Right kidney (tissue), 9 donors: ENCODE measurements at places on chromosomes 2 and 18.

DNA sequence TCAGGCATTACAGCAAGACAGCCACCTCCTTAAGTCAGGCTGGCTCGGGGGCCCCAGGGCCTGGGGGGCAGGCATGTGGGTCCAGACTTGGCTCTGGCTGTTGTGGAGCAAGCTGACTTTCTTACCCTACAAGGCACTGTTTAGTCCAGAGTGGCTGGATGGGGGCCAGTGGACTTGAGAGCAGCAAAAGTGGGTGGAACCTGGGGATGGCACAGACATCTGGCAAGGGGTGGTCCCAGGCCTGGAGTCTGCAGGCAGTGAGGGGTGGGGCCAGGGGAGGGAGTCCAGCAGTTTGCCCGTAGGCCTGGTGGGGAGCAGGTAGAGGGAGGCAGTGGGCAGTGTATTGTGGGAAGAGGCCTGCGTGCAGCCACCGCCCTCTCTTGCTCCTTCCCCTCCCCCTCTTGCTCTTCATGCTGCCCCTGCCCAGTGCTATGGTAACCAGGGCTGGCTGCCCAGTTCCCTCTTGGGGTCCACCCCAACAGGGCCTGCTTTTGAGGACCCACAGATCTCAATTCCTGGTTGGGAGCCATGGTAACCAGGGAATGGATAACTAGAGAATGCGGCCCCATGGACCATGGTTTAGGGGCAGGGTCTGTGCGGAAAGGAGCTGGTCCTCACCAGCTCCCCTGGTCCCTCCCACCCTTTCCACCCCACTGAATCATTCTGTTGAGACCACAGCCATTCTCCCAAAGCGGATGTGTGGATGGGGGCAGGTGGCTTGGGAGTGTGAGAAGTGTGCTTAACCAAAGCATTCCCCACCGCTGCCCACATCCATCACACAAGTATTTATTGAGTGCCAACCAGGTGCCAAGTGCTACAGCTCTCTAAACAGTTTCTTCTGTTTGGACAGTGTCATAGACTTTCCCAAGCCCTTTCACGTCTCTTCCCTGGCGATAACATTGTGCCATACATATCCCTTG is 19.3 kb downstream of the SPEG start:
- DNase-seq = no peak

DNA sequence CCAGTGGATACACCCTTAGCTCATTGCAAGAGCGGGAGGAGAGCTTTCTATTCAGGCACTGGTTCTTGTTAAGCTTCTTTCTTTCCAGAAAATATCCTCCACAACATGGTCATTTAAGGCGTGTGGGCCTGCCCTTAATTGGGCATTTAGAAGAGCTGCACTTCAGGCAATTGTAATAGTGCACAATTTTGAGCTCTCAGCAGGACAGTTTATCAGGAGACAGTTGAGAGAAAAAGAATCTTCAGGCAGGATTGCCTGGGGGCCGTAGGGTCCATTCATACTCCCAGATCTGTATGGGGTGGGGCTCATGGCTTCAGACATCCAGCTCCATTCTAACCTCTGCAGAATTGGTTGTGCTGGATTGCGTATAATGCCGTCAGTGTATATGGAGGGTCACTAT is 6.0 kb upstream of the EPC2 start:
- DNase-seq = no peak

DNA sequence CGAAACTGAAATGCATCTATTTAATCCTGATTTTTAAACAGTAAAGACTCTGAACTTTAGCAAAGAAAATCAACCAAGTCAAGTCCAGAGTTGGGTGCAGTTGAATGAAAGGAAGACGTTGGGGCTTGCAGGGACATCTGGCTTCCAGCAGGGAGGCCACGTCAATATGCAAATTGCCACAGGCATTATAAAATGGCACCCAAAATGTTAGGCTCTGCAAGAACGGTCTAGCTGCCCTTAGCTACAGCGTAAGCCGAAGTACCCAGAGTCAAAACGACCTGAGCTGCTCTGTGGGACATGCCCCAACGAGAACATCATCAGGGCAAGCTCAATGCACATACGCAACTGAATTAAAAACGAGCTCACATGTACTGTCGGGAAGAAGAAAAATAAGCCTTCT is 30.7 kb downstream of the DOCK10 start:
- no peak for DNase-seq

GRCh38 chr18:31664101-31664500 is 20.3 kb downstream of the B4GALT6 start:
- DNase-seq = no peak

- DNase-seq = no peak
Observed at GRCh38 chr2:176844461-176844860, 368.1 kb upstream of the HNRNPA3 start.

DNA sequence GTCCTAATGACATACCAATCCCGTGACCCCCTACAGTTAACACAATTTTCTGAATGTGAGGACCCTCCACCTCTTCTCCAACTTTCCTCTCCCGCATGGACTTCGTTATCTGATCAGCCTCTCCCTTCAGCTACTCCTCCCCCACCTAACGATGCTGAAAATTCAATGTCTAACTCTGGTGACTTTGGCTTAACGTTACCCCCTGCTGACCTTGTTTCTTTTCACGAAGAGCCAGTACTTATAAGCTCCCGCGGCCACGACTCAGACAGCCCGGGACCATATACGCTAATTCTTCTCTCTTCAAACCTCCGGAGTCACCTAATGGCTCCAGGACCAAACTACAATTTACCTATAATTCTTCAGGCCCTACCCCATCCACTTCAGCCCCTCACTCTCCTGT is 29.2 kb downstream of the VPS54 start:
- no peak for DNase-seq

- no peak for DNase-seq
Observed at GRCh38 chr2:145666552-145666951, 1146.6 kb upstream of the ZEB2 start.

DNA sequence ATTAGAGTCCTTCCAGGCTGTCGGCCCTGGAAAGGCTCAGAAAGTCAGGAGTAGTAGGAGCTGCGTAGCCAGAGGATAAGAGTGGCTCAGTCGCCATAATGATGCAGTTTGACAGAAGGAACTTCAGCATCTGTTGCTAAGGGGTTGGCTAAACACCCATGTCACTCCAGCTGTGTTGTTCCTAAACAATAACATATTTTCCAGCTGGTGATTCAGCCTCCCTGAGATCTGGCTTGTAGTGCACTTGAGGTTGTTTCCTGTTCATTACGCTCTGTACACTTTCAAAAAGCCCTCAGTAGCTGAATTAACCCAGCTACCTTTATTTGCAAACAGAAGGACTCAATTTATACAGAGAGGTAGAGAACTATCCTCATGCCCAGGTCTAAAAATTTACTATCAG is 39.7 kb upstream of the EPAS1 start:
- DNase-seq = no peak

DNA sequence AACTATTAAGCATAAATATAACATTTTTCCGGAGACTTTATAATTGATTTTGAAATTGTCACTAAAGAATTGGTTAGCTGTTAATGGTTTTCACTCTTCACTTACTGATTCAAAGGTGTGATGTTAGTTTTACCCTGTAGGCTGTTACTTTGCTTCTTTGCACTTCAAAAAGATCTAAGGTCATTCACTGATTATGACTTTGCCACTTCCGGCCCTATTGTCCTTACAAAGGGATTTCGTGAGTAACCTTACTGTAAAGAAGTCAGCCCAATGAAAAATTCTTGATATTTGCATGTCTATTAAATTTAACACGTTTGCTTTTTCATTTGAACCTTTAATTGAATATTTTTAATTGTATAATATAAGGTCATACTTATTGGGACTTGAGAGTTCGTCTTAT is 61.4 kb downstream of the GREB1L start:
- no peak for DNase-seq

DNA sequence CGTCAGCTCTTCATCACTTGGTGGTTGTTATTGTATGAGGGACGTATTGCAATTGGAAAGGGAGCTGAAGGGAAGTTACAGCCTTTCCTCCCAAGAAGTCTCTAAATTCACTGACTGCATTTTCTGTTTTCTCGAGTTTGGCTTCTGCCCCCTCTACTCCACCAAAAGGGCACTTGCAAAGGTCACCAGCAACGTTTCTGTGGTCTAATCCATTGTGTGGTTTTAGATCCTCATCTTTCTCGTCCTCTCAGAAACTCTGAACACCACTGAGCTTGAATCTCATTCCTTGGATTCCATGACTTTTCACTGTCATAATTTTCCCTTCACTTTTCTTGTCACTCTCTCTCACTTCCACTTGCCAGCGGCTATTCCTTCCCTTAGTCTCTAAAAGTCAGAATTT is 308.0 kb downstream of the AFF3 start:
- no peak for DNase-seq

GRCh38 chr2:27218614-27219013 is 1.4 kb downstream of the CAD start:
- DNase-seq = no peak

DNA sequence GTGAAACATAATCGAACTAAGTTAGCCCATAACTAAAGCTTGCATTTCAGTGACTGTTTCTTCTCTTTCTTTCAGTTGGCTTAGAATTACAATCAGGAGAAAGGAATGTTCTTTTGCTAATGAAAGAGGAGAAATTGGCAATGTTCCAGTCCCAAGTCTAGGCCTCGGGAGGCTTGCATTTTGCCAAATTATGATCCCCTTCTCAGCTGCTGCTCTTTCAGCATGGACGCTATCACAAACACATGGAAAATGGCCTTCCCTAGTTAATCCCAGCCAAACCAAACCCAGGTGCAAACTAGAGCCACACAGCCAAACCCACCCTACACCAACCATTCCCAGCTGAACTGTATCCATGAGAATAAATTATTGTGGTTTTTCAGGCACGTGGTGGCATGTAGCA is 605.2 kb upstream of the LRRTM4 start:
- no peak for DNase-seq

- DNase-seq = no peak
Observed at GRCh38 chr18:34085140-34085739, 139.5 kb downstream of the NOL4 start.

GRCh38 chr2:57888463-57888862 is 158.1 kb upstream of the VRK2 start:
- no peak for DNase-seq

DNA sequence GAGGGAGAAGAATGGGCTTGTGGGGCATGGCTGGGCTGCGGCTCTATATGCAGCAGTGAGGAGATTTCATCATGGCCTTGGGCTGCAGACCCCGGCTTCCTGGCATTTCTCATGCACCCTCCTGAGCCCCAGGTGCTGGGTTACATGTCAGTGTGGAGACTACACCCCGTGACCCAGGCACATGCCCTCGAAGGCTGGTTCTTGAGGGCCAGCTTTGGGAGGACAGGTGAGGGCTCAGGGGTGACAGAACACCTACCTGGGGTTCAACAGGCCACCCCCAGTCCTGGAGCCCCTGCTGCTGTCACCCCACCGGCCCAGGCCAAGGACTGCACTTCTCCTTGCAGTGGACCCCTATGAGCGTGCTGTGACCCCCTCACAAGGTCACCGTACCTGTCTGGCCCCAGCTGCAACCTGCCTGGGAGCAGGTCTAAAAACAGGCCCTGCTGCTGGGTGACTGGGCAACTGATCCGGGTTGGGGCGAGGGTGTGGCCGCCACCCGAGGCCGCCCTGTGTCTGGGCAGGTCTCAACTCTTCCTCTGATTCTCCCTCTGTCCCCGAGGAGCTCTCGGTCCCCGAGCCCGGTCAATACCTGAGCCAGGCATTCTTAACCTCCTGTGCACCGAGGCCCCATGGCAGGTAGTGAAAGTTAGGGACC is 94.8 kb upstream of the OTOS start:
- no peak for DNase-seq

DNA sequence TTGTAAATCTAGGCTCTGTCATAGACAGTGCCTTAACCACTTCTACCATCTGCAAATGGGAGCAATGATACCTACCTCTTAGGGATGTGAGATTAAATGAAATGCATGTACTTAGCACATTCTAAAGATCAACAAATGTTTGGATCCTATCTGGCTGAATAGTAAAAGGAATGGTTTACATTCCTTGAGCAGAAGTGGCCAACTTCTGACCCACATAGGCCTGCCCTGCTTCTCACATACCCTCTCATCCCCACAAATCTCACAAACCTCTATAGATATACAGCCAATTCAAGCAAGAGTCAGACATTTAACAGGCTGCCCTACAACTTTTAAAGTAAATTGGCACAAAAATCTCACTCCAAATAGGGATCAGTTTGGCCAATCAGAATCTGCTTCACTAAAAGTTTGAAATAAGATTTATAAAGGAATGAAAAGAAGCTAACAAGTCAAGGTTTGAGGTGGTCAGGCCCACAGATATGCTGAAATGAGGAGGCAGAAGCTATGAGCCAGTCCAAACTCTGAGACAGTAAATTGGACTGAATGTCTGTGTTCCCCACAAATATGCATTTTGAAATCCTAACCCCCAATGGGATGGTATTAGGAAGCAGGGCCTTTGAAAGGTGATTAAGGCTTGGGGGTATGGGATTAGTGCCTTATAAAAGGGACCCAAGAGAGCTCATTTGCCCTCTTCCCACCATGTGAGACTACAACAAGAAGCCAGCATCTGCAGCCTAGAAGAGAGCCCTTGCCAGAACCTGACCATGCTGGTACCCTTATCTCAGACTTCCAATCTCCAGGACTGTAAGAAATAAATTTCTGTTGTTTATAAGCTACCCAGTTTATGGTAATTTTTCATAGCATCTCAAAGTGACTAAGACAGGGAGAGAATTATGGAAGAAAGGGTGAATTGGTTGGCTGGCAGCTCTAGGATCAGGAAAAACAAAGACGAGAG is 227.8 kb upstream of the RBMS1 start:
- no peak for DNase-seq

- no peak for DNase-seq
Observed at GRCh38 chr2:70923378-70924015, 12.2 kb upstream of the ATP6V1B1 start.

DNA sequence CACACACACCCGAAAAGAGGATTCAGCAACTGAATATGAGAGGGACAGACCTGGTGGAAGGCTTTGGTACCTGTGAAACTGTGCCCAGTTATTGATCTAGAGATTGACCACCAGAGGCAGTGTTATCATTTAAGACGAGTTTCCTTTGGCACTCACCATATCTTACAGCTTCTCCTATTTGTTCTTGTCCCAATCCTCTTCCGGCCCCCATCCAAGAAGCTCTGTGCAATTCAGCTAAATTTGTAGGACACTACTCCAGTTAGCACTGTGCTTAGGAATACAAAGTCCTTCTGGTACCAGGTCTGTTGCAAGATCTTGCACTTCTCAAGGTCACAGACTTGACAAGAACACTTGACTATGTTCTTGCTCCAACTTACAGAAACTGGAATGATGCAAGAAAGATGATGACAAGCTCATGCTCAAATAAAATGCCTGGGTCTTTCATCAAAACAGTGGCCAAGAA is 177.7 kb downstream of the TMEM247 start:
- DNase-seq = no peak
